Fibroblast of skin of left biceps (primary cell): ENCODE measurements at places on chromosomes 13 and 19.

- no peak for DNase-seq
These were observed 20.5 kb downstream of the CARS2 start for GRCh38 chr13:110685305-110686020.

DNA sequence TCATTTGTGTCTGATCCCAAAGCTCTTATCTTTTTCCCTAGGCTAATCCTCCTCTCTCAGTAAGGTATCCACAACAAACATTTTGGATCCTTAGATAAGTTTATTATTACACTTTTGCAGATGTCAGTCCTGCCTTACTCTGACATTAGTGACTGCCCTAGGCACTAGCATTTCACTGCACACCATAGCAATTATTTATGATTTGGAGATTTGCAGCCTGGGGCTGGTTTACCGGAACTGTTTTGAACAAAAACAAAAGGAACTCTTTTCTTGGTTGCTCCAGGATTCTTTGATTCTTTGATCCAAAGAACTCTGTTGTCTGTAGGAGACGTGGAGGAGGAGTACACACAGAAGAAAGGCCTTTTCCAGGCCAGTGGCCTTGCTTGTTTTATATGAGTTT, 80.4 kb downstream of the EDNRB start:
- no peak for DNase-seq

DNA sequence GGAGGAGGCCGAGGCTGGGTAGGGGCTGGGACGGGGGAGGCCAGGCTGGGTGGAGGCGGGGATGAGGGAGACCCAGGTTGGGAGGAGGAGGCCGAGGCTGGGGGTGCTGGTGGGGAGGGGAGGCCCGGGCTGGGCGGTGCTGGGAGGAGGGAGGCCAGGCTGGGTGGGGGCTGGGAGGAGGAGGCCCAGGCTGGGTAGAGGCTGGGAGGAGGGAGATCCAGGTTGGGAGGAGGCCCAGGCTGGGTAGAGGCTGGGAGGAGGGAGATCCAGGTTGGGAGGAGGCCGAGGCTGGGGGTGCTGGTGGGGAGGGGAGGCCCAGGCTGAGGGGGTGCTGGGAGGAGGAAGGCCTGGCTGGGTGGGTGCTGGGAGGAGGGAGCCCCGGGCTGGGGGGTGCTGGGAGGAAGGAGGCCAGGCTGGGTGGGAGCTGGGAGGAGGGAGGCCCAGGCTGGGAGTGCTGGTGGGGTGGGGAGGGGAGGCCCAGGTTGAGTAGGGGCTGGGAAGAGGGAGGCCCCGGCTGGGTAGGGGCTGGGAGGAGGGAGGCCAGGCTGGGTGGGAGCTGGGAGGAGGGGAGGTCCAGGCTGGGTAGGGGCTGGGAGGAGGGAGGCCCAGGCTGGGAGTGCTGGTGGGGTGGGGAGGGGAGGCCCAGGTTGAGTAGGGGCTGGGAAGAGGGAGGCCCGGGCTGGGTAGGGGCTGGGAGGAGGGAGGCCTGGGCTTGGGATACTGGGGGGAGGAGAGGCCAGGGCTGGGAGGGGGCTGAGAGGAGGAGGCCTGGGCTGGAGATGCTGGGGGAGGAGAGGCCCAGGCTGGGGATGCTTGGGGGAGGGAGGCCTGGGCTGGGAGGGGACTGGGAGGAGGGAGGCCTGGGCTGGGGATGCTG, 10.7 kb downstream of the TPGS1 start:
- DNase-seq: peak; percentile 97

DNA sequence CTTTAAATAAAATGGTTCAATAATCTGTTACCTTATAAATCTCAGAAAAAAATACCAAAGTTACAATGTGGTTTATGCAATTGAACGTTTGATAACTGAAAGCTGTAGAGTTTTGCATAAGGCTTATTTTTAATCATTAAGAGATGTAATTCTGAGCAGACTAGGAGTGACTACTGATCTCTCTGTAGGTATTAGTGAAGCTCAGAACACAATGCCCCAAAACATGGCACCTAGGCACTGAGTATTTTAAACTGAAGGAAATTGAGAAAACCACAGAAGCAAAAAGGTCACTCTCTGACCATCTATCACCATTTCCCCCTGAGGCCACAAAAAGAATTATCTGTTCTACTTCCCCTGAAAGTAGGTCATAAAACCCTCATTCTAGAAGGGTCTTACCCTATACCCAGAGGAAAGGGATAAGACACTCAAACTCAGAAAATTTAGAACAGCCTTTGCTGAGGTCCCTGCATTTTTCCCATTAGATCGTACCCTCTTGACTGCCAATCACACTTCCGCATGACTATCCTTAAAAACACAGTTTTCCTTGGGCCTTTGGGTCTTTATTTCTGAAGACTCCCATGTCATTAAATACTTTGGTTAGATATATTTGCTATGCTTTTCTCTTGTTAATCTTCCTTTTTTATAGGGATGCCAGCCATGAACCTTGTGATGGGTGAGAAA, 158.1 kb downstream of the PCDH9 start:
- DNase-seq: no peak

DNA sequence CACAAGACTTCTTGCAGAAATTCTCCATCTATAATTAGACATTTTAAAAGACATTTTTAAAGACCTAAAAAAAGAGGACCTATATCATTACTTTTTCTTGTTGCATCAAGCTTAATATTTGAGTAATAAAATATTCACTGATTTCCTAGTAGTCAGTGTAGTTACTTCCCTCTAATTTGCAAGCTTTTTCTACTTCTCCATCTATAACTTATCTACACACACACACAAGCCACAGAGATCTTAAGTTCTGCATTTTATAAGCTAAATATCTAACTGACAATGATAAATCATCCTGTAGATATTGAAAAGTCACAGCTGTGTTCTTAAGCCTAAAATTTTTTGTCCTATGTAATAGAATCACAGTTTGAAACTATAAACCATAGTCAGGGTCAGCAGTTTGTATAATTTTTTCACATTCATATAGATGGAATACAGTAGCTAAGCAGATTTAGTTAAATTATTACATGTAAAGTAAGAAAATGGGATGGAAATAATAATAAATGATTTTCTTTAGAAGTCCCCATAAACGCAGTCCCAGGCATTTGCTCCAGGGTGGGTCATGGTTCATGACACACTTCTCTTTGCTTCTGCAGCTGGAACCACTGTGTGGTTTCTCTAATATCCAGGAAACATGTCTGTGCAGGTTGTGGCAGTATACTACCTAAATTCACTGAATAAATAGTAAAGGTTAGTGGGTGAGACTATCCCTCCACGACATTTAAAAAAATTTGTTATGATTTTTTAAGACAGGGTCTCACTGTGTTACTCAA, 60.2 kb downstream of the ESD start:
- no peak for DNase-seq

GRCh38 chr13:80717776-80718175, 376.9 kb upstream of the SPRY2 start:
- DNase-seq: no peak

GRCh38 chr13:44471686-44472085, 98.1 kb downstream of the SERP2 start:
- peak; percentile 9 for DNase-seq

- no peak for DNase-seq
These were observed 4.4 kb upstream of the STARD13 start for GRCh38 chr13:33289966-33290365.

DNA sequence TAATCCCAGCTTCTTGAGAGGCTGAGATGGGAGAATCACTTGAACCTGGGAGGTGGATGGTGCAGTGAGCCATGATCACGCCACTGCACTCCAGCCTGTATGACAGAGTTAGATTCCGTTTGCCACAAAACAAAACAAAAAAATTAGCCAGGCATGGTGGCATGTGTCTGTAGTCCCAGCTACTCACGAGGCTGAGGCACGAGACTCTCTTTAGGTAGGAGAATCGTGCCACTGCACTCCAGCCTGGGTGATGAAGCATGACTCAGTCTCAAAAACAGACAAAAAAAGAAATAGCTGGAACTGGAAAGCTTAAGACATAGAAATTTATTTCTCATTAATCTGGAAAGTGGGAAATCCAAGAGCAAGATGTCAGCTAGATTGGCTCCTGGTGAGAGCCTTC, 20.2 kb upstream of the ZNF808 start:
- no peak for DNase-seq

DNA sequence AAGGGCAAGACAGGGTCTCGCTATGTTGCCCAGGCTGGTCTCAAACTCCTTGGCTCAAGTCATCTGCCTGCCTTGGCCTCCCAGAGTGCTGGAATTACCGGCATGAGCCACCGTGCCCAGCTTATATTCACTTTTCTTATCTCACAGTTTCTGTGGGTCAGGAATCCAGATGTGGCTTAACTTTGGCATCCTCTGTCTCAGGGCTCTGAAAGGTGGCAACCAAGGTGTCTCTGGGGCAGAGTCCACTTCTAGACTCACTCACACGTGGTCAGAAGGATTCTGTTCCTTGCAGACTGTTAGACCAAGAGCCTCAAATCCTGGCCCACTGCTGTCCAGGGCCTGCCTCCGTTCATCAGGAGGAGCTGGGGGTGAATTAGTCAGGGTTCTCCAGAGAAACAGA, 7.6 kb upstream of the LMNB2 start:
- no peak for DNase-seq

- DNase-seq: peak; percentile 14
These were observed 3.9 kb downstream of the TMEM147 start for GRCh38 chr19:35549174-35549788.

GRCh38 chr19:5977222-5977784, 637 bp downstream of the RANBP3 start:
- no peak for DNase-seq

DNA sequence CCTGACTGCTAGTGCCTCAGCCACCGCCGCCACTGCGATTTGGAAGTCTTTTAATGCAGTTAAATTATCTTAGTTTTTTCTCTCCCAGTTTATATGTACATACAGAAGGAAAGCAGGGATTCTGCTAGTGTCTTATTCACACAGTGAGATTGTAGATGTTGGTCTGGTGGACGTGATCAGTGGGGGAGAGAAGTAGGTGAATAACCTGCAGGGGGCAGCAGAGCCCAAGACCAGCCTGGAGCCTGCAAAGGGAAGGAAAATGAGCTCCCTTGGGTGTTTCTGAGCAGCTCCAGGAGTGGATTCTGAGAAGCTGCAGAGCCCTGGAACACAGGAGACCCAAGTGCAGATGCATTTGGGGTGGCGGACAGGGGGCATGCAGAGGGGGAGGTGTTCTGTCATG, 26.3 kb downstream of the ZNF844 start:
- no peak for DNase-seq

DNA sequence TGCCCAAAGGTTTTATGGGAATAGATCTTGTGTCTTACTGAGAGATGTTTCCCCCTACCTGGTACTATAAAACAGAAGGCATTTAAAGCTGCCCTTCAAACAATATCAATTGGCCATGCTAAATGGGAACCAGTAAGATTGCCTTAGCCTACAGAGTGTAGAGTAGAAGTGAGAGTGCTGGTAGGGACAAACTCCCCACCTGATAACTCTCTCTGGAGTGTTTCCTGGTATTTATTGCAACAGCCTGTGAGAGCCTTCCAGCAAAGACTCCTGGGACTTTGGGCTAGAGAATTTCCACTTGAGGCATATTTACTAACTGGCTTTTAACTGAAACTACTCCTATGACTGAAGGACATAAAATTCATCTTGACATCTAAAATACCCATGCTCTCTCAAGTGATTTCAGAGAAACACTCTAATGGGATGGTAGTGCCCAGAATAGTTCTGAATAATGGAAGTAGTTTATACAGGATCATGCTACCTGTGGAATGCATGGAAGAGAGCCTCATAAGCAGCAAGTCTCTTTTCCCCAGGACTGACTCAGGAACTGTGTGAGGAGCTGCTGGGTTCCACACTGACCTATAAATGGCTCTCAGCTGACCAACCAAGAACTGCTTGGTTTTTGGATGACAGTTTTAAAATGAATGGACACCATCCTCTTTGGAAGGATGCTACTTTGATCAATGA, 132.7 kb upstream of the SLITRK5 start:
- DNase-seq: no peak

- no peak for DNase-seq
These were observed 127.3 kb upstream of the EDNRB start for GRCh38 chr13:78045916-78046315.

DNA sequence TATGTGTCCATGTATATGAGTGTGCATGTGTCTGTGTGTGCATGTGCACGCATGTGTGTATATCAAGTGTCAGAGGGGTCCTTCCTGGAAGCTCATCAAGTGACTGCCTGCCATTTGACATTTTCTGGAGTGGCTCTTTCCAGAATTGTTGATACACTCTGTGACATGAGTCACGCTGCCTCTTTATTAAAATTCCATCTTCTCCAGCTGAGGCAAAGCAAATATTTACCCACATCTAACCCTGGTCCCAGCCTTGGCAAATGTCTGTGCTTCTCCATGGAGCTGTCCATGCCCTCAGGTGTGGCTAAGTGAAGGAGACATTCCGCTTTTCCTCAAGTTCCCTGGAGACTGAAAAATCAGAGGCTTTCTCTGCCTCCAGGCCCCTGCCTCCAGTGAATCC, 88.2 kb upstream of the MBNL2 start:
- no peak for DNase-seq

DNA sequence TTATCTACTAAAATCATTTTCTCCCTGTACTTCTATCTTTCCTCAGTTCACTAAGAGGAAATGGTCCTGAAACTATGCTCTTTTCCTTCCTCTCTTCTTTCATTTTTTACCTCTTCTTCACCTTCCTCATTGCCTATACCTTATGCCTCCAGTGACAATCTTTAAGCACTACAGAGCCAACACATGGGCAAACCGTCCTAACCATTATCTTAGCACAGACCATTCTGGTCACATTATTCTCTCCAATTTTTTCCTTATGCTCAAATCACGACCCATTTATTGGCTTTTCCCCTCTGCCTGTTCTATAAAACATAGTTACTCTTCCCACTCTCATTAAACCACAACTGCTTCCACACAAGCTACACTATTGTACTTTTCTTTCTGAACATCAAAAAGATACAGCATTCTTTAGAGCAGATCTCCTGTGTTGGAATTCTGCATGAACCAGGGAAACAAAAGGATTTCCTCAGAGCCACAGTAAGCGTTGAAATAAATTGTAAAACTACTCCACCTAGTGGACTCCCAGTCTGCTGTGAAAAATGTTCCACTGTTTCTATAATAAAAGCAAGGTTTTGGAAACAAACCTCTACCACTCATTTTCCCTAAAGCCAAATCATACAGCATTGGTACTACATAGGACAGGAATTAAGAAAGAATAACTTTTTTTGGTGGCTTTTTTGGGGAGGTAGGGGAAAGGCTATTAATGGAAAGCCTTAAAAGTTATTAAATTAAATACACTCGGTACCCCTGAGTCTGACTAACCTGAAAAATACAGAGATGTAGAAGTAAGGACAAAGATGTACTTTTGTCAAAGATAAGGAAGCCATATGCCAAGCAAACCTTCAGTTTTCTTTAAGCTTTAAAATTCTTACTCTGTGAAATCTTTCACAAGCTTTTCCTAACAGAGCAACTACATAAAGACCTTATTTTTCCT, 19.5 kb downstream of the NUFIP1 start:
- DNase-seq: no peak

- no peak for DNase-seq
These were observed 209.1 kb downstream of the IRS2 start for GRCh38 chr13:109577191-109577700.
